ENCODE measurements at places on chromosomes 7 and 10.

GRCh38 chr7:14271441-14271840 lies 282.0 kb upstream of the ETV1 start:
- no peak for DNase-seq

DNA sequence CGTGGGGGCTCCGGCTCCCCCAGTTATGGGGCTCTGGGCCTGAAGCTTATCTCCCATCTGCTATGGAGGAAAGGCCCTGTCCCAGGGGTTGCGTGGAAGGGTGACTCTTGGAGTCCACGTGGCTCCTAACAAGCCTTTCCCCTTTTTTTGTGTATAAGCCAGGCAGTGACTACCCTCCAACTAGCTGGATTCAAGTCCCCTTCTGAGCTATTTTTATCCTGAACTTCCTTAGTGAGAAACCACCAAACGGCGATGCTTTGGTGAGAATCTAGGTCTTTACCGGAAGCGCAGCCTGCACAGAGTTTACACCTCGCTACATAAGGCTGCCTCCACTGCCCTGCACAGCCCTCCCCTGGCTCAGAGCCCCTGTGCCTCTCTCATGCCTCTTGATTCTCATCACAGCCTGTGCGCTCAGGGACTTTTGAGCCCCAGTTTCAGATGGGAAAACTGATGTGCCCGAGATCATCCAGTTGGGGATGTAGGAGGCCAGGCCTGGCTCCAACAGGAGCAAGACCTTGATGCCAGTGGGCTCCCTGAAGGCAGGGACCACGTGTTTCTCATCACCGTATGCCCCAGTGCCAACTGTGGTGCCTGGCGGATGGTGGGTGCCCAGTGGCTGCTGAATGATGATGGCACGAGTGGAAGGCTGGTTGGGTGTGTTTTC lies 102.3 kb upstream of the PPIF start:
- DNase-seq: peak; percentile 25

DNA sequence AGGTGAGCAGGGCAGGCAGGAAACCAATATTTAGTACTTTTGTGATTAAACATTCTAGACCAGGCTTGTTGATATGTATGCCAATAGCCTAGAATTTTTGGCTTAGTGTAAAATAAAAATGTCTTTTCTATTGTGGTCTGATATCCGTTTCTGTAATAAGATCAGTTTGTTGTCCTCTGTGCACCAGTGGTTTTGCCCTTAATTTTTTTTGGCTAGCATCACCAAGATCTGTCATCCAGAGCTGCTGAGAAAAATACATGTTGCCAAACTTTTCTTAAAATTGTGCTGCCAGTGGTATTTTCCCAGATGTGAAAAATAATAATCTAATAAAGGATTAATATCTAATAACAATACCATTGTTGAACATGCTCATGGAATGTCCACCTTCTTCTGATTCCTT lies 115.6 kb downstream of the TWIST1 start:
- peak; percentile 55 for DNase-seq

DNA sequence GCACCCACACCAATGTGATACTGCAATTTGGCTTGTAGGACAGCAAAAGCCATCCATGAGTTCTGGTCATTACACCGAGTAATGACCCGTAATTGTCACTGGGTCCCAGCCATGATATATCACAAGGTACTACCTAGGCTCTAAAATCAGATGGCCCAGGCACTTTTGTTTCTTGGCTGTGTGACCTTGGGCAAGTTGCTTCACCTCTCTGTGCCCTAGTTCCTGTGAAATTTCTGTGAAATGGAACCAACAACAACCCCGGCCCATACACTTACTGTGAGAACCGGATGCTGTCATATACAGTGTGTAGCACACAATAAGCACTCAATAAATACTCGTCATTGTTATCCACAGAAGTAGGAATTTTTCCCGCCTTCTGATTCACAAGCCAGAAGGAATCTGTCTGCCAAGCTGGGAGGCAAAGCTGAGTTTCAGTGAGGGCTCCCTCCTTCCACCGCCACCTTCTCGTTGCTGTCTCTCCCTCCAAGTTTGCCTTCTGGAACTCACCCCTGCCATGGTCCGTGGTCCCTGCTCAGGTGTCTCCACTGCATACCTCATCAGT lies 6.4 kb upstream of the CYTH3 start:
- peak; percentile 20 for DNase-seq

DNA sequence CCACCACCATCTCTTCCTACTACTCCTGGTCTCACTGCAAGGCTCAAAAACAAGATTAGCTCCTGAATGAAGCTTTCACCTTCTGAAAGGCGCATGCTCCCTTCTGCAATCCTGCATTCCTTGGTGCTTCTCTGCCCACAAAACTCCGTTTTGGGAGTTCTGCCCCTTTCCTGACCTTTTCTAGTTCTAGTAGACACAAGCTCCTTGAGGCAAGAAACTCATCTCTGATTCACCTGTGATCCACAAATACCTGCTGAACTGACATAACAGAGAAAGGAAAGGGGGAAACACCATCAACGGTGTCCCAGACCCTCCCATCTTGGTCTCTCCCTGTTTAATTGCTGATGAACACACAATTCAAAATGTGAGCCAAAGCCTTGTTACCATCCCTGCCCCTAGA lies 64.0 kb upstream of the EGR2 start:
- no peak for DNase-seq

GRCh38 chr10:43077421-43078171 lies 727 bp downstream of the RET start:
- DNase-seq: peak; percentile 21

- DNase-seq: no peak
Measured at GRCh38 chr7:95623788-95624187, 27.5 kb upstream of the PDK4 start.

GRCh38 chr7:36175886-36176285 lies 22.8 kb downstream of the EEPD1 start:
- no peak for DNase-seq

GRCh38 chr7:44183386-44183785 lies 5.9 kb downstream of the GCK start:
- DNase-seq: no peak

- no peak for DNase-seq
Measured at GRCh38 chr7:144445590-144445989, 42.1 kb upstream of the NOBOX start.

GRCh38 chr7:12638851-12639456 lies 48.5 kb upstream of the ARL4A start:
- DNase-seq: peak; percentile 65

- no peak for DNase-seq
Measured at GRCh38 chr10:12531305-12532220, 182.2 kb downstream of the CAMK1D start.

- DNase-seq: no peak
Measured at GRCh38 chr10:1625079-1625478, 112.2 kb downstream of the ADARB2 start.

- DNase-seq: no peak
Measured at GRCh38 chr10:13327534-13327933, 20.6 kb downstream of the SEPHS1 start.

DNA sequence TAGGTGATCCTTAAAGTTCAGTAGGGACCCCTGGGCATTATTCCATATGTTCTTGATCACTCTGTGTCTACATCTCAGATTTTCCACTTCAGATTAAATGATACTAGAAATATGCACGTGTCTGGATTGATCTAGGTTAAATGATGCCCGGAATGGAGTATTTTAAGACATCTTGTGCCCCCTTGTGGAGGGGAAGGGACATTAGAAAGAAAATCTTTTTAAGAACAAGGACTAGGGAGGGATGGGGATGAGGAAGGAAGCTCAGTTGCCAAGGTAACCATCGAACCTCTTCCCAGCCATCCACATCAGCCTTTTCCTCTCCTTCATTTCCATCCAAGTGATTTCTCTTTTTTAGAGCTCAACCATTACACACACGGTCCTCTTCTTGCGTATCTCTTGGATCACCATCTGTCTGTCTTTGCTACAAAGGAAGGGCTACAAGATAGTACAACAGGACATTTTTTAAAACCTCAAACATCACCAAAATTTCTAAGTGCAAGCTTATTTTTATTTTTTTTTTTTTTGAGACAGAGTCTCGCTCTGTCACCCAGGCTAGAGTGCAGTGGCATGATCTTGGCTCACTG lies 40.5 kb downstream of the PRSS2 start:
- DNase-seq: peak; percentile 72

DNA sequence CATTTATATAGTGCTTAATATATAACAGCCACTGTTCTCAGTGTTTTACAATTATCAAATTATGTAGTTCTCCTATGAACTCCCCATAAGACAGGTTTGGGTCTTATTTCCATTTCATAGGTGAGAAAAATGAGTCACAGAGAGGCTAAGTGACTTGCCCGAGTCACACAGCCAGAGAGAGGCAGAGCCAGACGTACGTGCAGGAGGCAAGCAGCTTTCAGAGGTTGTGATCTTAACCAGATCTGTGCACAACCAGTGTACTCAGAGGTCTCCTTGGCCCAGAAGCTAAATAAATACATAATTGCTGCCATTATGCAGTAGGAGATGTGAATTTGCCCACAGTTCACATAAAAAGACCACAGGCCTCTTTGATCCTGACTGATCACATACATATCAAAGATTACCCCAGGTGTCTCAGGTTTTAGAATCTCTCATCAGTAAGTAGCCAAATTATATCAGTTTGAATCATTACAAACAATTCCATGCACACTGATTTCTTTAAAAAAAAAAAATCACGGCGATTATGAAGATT lies 304.7 kb upstream of the AOAH start:
- DNase-seq: no peak

- no peak for DNase-seq
Measured at GRCh38 chr10:131090761-131091661, 220.5 kb downstream of the TCERG1L start.

GRCh38 chr7:12601302-12601869 lies 30.9 kb downstream of the SCIN start:
- no peak for DNase-seq

DNA sequence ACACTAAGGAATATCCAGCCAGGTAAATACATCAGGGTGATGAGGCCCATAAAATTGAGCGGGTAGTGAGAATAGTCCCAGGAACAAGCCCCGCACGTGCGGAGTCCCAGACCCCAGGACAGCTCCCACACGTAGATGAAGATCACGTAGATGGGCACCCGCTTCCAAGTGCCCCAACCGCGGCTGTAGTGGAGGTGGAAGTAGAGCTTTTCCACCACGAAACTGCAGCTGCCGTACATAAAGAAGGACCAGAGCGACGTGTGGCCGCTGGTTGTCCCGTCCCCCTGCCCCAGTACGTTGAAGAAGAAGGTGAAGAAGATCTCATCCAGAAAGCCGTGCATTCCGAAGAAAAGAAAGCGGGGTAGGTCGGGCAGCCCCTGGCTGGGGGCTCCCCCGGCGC lies 948 bp downstream of the TMEM229A start:
- DNase-seq: no peak

- DNase-seq: no peak
Measured at GRCh38 chr7:38232502-38233366, 40.7 kb downstream of the TARP start.

GRCh38 chr7:156943091-156944041 lies 6.1 kb upstream of the NOM1 start:
- no peak for DNase-seq

GRCh38 chr7:46352004-46352954 lies 431.2 kb upstream of the IGFBP3 start:
- peak; percentile 76 for DNase-seq

DNA sequence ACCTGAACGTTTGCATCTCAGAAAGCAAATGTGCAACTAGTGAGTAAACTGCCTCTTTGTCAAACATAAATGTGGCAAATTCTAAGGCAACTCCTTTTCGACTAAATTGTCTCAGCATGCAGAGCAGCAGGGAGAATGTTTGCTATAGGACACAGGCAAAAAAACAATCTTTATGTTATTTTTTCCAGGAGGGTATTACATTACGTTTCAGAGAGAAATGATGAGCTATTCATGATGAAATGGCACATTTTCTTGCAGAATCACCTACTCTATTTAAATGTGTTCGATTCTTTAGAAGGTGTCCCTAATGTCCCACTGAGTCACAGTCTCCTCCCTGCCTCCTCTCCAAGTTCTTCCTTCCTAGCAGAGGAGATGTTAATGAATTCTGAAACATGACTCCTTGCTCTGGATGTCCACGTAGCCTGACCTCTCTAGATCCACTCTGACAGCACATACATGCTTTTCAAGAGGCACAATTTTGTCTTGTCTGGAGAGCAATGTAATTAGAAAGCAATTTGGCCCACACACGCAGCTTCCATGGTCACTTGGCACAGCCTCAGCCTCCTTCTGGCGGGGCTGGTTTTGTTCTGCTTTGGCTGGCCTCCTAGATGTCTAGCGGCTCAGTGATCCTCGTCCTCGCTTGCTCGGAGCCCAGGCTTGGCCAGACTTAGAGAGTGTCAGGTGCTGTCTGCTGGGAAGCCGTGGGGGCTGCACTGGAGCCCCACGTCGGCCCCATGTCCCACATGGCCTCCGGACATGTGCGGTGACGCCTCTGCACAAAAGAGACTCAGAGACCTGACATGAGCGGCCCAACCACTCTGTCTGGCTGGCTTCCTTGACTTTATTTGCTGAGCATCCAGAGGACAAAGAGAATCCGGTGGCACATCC lies 125.7 kb upstream of the ZNF438 start:
- peak; percentile 69 for DNase-seq

DNA sequence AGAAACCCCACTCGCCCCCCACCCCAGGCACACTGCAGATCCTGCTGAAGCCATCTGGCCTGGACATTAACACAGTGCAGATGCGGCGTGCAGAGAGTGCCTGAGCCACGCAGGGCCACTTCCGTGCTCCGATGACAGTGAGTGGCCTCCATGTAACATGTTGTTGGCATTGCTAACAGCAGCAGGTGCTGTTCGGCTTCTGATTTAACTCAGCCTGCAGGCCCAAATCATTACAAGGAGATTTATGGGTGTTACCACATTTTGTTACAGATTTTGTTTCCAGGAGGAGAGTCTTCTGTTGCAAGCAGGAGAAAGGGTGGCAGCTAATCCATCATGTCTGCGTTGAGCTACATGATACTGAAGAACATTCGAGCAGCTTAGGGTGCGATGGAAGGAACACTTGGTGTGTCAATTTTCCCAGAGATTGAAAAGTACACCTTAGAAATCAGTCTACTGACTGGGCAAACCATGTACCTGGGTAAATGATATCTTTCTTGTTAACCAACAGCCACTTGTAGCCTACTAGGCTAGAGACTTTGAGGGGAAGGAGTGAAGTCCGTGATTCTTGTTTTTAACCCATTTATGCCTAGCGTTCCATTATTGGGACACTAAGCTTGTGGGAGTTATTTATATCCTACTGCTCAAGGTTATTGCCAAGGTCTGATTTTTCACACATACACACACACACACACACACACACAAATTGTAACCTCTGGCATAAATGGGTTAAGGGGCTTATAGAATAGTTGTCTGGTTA lies 90.0 kb downstream of the JCAD start:
- no peak for DNase-seq

GRCh38 chr7:82481499-82482097 lies 38.0 kb upstream of the CACNA2D1 start:
- DNase-seq: peak; percentile 52

- DNase-seq: peak; percentile 0
Measured at GRCh38 chr7:52838981-52839411, 196.4 kb upstream of the POM121L12 start.

DNA sequence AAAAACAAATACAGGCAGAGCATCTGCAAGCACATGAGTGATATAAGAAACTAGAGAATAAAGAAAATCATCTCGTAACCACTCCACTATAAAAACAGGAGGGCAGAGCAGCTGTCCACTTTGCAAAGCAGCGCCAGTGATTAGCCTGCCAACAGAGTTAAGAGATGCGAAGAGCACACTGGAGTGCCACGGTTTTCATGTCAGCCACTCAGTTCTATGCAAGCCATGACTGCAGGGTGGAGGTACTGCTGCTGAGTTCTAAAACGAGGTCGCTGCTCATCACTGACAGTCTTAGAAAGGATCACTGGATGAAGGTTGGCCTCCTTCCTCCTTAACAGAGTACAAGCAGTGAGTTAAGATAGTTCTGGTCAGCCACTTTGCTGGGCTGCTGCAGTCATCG lies 58.5 kb downstream of the FGFR2 start:
- DNase-seq: no peak

Measured in cardiac fibroblast (primary cell).